ENCODE measurements at places on chromosomes 16 and 17.

- H3K36me3 ChIP-seq: peaks cover 37% of the 10 kb centered on the region
- DNase-seq: peak; percentile 51
- peaks cover 56% of the 10 kb centered on the region for H3K4me1 ChIP-seq
- peak overlapping the region; percentile 97 for H3K4me3 ChIP-seq
- no peaks in the 10 kb centered on the region for H3K27me3 ChIP-seq
These were observed 525 bp downstream of the CD2BP2 start for GRCh38 chr16:30354423-30355143.

DNA sequence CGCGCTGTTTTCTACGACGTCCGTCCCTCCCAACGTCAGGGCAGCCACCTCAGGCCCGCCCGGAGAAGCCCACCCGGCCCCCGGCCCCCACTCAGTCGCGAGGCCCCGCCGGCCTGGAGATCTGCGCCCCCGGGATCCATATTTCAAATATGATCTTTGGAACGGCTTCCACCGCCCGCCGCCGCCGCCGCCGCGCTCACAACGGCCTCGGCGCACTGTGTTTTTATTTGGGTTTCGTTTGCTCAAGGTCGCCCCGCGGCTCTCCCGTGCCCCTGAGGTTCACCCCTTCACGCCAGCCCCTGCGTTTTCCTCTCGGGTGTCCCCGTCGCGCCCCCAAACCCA is 4.2 kb upstream of the CBX4 start:
- peaks cover 26% of the 10 kb centered on the region for H3K4me1 ChIP-seq
- H3K27me3 ChIP-seq: peaks cover 46% of the 10 kb centered on the region
- no peak overlapping the region for H3K27ac ChIP-seq
- peak overlapping the region; percentile 64 for H3K4me3 ChIP-seq

DNA sequence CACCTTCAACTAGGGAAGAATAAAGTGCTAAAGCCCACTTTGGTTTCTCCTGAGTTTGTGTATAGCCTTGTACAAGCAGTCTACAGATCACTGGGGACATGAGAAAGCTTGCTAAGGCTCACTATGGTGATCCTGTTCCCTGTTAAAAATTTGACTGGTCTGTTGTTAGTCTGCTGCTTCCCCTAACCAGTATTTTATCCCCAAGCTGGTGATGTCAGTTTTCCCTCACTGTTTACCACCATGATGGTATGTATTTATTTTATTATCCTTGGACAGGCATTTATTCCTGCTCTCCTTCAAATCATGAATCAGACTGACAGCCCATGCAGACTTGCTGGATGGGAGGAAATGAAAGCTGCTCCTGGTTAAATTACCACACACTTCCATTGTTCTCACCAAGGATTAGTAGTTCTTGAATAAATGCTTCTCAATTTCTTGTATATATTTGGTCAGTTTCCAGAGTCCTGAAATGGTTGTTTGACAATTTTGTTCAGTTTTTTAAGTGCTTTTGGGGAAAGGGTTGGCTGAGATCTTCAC is 99.6 kb downstream of the CA4 start:
- H3K4me1 ChIP-seq: no peaks in the 10 kb centered on the region
- DNase-seq: no peak
- H3K4me3 ChIP-seq: no peak overlapping the region
- no peaks in the 10 kb centered on the region for H3K27me3 ChIP-seq
- peaks cover 21% of the 10 kb centered on the region for H3K36me3 ChIP-seq

DNA sequence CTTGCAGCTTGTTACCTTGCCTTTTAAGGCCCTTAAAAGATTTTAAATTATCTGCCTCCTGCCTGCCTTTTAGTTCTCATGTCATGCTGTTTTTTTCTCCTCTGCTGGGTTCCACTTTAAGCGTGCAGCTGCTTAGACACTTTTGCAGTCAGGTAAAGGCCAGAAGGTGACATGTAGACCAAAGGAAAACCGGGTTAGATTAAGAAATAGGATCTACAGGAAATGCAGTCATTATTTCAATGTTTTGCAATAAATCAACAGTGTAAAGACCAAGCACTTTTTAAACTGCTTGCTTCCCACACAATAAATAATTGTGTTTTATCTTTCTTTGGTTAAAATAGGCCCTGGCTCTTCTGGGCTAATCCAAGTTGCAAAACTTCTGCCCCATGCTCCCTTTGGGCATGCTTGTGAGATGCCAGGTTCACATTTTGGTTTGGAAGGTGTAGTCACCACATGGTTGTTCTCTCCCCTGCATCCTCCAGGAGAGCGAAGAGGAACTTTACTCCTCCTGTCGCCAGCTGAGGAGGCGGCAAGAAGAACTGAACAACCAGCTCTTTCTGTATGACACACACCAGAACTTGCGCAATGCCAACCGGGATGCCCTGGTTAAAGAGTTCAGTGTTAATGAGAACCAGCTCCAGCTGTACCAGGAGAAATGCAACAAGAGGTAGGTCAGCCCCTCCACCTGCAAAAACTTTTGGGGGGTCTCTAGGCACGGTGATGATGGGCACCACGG is 54.9 kb downstream of the SDR42E1 start:
- H3K4me1 ChIP-seq: no peaks in the 10 kb centered on the region
- peaks cover 5% of the 10 kb centered on the region for H3K36me3 ChIP-seq
- no peak overlapping the region for H3K27ac ChIP-seq
- H3K4me3 ChIP-seq: no peak overlapping the region

GRCh38 chr17:50511058-50511457 is 2.8 kb downstream of the MYCBPAP start:
- DNase-seq: peak; percentile 78
- H3K36me3 ChIP-seq: peaks cover 8% of the 10 kb centered on the region
- H3K4me3 ChIP-seq: no peak overlapping the region
- no peaks in the 10 kb centered on the region for H3K27me3 ChIP-seq

GRCh38 chr16:57377080-57377841 is 5.0 kb downstream of the CX3CL1 start:
- H3K4me1 ChIP-seq: peaks cover 43% of the 10 kb centered on the region
- peak overlapping the region; percentile 18 for H3K27ac ChIP-seq
- no peaks in the 10 kb centered on the region for H3K27me3 ChIP-seq
- DNase-seq: peak; percentile 91
- H3K36me3 ChIP-seq: no peaks in the 10 kb centered on the region

DNA sequence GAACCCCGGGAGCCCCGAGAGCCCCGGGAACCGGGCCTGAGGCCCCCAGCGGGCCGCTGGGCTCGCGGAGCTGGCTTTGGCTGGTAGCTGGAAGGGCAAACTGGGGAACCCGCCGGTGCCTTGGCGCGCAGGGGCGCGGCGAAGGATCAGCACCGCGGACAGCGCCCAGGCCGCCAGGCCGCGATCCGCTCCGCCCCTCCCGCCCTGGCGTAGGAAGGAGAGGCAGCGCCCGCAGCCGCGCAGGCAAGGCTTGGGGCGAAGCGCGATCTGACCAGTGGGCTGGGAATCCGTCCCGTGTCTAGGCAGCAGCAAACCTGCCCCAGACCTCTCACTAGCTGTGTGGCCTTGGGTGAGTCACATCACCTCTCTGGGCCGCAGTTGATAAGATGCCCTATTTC is 331 bp upstream of the CCDC92B start:
- peak; percentile 74 for DNase-seq
- H3K4me1 ChIP-seq: no peaks in the 10 kb centered on the region
- peaks cover 45% of the 10 kb centered on the region for H3K27me3 ChIP-seq
- no peak overlapping the region for H3K27ac ChIP-seq
- no peaks in the 10 kb centered on the region for H3K36me3 ChIP-seq
- H3K4me3 ChIP-seq: no peak overlapping the region

- DNase-seq: no peak
- no peaks in the 10 kb centered on the region for H3K4me1 ChIP-seq
- no peaks in the 10 kb centered on the region for H3K36me3 ChIP-seq
- no peak overlapping the region for H3K4me3 ChIP-seq
- H3K27me3 ChIP-seq: peaks cover 8% of the 10 kb centered on the region
- H3K27ac ChIP-seq: no peak overlapping the region
These were observed 40.1 kb upstream of the C1QL1 start for GRCh38 chr17:45008216-45008615.

- no peak for DNase-seq
- H3K36me3 ChIP-seq: no peaks in the 10 kb centered on the region
- H3K27ac ChIP-seq: no peak overlapping the region
- H3K4me1 ChIP-seq: no peaks in the 10 kb centered on the region
- peaks cover 15% of the 10 kb centered on the region for H3K27me3 ChIP-seq
These were observed 38.8 kb downstream of the SCPEP1 start for GRCh38 chr17:57016764-57017116.

DNA sequence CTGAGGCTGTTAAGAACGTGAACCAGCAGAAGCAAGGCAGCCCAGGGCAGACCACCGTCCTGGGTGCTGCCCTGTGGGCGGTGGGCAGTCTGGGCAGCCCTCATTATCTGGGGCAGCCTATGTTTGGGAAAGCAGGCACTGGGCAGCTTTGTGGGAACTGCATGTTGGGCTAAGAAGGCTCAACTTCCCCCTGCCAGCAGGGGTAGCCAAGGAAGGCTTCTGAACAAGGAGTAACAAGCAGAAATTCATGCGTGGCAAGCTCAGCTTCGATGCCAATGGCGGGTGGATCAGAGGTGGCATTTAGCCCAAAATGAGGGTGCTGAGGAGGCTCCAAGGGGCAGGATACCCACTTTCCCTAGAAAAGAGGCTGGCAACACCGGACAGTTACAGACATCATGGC is 42.7 kb upstream of the METRNL start:
- H3K27ac ChIP-seq: no peak overlapping the region
- no peaks in the 10 kb centered on the region for H3K4me1 ChIP-seq
- H3K4me3 ChIP-seq: no peak overlapping the region
- no peak for DNase-seq

GRCh38 chr17:63700528-63701455 is 867 bp upstream of the LIMD2 start:
- peak overlapping the region; percentile 92 for H3K4me3 ChIP-seq
- peak; percentile 69 for DNase-seq
- H3K36me3 ChIP-seq: peaks cover 50% of the 10 kb centered on the region
- H3K4me1 ChIP-seq: peaks cover 58% of the 10 kb centered on the region
- peak overlapping the region; percentile 99 for H3K27ac ChIP-seq

GRCh38 chr17:48322060-48322459 is 108.0 kb downstream of the SKAP1 start:
- no peak overlapping the region for H3K4me3 ChIP-seq
- peaks cover 5% of the 10 kb centered on the region for H3K36me3 ChIP-seq
- H3K27me3 ChIP-seq: no peaks in the 10 kb centered on the region
- peaks cover 11% of the 10 kb centered on the region for H3K4me1 ChIP-seq
- no peak overlapping the region for H3K27ac ChIP-seq
- no peak for DNase-seq

- H3K27ac ChIP-seq: no peak overlapping the region
- H3K27me3 ChIP-seq: peaks cover 2% of the 10 kb centered on the region
These were observed 27.2 kb downstream of the PKD1L3 start for GRCh38 chr16:71973001-71973400.

DNA sequence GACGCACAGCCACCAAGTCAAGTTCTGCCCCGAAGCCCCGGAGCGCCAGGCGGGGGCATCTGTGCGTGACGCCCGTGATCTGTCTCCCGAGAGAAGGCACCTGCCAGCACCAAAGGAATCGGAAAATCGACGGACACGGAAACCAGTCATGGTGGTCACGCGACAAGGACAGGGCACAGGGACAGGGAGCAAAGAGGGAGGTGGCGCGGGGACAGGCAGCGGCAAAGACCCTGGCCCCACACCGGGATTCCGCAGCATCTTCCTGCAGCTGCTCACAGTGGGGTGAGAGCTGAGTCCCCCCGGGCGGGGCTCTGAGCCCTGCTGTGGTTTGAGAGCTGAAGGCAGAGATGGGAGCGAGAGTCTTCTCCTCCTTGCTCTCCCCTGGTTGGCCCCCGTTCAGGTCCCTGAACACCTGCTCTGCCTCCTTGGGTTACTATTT is 56.4 kb downstream of the ABR start:
- peaks cover 2% of the 10 kb centered on the region for H3K4me1 ChIP-seq
- H3K36me3 ChIP-seq: no peaks in the 10 kb centered on the region
- H3K27me3 ChIP-seq: no peaks in the 10 kb centered on the region

DNA sequence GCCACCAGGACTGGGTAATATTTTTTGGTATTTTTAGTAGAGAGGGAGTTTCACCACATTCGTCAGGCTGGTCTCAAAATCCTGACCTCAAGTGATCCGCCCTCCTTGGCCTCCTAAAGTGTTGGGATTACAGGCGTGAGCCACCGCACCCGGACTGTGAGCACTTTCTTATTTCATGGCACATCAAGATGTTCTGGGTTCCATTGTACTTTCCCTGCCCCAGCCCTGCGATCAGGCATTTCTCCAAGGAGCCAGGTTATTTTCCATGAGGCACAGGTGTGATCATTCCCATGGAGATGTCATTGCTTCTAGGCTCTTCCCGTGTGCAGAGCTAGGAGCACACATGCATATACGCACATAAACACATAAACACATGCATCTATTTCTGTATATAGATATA is 2.6 kb upstream of the ANKRD40CL start:
- H3K36me3 ChIP-seq: no peaks in the 10 kb centered on the region
- peaks cover 1% of the 10 kb centered on the region for H3K27me3 ChIP-seq
- H3K4me1 ChIP-seq: peaks cover 2% of the 10 kb centered on the region
- no peak for DNase-seq
- no peak overlapping the region for H3K4me3 ChIP-seq
- H3K27ac ChIP-seq: no peak overlapping the region

GRCh38 chr16:4654011-4654963 is 29.7 kb downstream of the MGRN1 start:
- DNase-seq: no peak
- H3K4me3 ChIP-seq: no peak overlapping the region
- peaks cover 18% of the 10 kb centered on the region for H3K4me1 ChIP-seq
- H3K27me3 ChIP-seq: no peaks in the 10 kb centered on the region
- H3K27ac ChIP-seq: no peak overlapping the region
- peaks cover 30% of the 10 kb centered on the region for H3K36me3 ChIP-seq

GRCh38 chr17:48014595-48015111 is 22.9 kb downstream of the COPZ2 start:
- H3K27ac ChIP-seq: no peak overlapping the region
- peaks cover 38% of the 10 kb centered on the region for H3K27me3 ChIP-seq
- H3K4me1 ChIP-seq: peaks cover 18% of the 10 kb centered on the region
- H3K4me3 ChIP-seq: no peak overlapping the region

DNA sequence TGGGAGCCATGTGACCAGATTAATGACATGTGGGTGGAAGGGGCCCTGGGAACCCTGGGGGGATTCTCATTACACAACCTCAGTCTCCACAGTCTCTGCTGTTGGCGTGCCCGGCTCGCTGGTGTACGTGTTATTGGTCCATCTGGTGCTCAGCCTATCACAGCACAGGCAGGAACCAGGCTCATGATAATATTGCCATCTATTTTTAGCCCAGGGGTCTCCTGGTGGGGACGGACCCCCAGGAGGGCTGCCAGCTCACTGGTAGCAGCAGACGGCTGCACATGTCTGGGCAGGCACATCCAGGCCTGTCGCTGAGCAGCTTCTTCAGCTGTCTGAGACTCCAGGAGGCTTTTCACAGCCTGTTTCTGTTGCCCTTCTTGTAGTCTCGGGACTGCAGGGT is 123.8 kb downstream of the RAB11FIP4 start:
- peaks cover 48% of the 10 kb centered on the region for H3K4me1 ChIP-seq
- no peak for DNase-seq
- peaks cover 10% of the 10 kb centered on the region for H3K36me3 ChIP-seq
- no peak overlapping the region for H3K4me3 ChIP-seq

- DNase-seq: no peak
- H3K27me3 ChIP-seq: no peaks in the 10 kb centered on the region
- H3K4me3 ChIP-seq: no peak overlapping the region
- H3K4me1 ChIP-seq: no peaks in the 10 kb centered on the region
These were observed 10.3 kb downstream of the MPP3 start for GRCh38 chr17:43822570-43823190.

DNA sequence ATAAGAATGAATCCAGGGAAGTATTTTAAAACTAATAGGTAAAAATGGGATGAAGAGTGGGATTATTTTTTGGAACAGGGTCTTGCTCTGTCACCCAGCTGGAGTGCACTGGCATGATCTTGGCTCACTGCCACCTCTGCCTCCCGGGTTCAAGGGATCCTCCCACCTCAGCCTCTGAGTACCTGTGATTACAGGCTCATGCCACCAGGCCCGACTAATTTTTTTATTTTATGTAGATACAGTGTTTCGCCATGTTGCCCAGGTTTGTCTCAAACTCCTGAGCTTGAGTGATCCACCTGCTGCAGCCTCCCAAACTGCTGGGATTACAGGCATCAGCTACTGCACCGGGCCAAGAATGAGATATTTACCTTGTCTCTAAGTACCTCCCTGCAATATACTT is 22.1 kb downstream of the NSMCE1 start:
- no peak overlapping the region for H3K4me3 ChIP-seq
- no peak for DNase-seq
- H3K36me3 ChIP-seq: peaks cover 66% of the 10 kb centered on the region

Measured in activated CD8-positive, alpha-beta T cell treated with anti-CD3 and anti-CD28 coated beads for 36 hours (primary cell).